Activated CD4-positive, alpha-beta T cell treated with anti-CD3 and anti-CD28 coated beads for 4 hours (primary cell): ENCODE measurements at places on chromosomes 13 and 19.

DNA sequence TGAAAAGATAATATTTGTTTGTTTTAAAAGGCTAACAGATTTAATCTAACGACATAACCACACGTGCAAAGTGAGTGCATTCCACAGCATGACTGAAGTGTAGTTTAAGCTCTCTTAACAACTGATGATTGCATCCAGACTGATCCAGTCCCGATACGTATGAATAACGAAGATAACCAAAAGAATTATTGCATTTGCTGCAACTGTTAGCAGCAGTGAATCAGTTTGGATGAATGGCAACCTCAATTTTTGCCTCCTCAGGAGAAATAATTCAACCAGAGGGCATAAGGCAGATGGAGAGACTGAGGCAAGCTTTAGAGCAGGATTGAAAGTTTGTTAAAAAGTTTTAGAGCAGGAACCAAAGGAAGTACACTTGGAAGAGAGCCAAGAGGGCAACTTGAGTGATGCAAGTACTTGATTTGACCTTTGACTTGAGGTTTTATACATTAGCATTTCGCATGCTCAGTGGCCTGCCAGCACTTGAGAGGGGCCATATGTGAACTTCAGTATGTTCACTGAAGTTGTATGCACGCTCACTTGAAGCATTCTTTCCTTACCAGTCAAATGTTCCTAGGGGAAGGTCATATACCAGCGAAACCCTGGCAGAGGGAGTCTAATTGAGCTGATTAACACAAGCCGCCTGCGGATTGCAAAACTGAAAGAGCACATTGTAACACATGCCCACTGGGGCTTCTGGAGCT, 835.0 kb upstream of the PCDH20 start:
- DNase-seq: no peak

DNA sequence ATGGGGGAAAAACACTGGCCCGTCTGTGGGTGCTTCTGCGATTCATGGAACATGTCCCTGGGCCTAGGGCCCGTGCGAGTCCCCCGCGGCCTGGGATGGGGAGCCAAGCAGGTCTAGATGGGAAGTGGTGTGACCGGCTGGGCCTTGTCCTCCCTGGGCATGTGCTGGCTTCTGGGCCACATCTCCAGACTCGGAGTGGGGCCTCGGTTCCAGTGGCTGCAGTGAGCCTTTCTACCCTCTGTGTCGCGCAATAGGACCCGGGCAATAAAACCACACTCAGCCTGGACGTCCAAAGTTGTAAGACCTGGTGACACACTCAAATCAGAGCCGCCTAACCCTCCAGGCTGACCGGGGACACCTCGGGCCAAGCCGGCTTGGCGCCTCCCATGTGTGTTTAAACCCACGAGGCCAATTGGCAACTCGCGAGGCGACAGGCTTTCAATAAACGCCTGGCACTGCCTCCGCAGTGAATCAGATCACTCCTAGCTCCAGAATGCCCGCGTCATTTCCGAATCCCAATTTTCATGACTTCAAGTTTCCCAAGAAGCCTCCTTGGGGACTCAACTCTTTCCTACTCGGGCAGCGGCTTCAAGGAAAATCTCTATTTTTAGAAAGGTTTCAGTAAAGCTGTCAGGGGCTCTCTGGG, 57.3 kb downstream of the KLF2 start:
- DNase-seq: no peak

- no peak for DNase-seq
These were observed 15.8 kb downstream of the POU2F2 start for GRCh38 chr19:42116308-42117075.

- DNase-seq: no peak
These were observed 93.2 kb upstream of the SERP2 start for GRCh38 chr13:44280456-44280855.

DNA sequence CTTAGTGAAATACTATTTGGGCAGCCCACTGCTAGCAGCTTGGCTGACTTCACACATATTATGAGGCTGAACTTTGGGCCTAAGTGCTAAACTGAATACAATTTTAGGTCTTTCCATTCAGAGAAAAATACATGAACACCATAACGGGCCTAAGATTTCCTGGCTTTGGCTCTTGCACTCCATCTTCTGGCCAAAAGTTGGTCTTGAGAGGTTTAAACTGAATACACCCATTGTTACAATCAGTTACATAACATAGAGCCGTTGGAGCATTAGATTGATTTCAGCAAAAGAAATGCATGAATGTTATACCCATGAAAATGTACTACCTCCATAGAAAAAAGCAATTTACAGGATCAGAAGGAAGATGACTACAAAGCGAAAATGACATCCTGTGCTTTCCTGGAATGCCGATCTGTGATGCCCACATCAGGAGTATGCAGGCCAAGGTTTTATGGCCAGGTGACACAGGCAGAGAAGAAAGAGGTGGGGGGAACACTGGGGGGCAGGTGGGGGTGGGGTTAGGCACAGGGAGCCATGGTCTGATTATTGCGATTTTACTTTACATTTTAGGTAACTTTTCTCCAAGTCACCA, 11.1 kb upstream of the SHISA2 start:
- DNase-seq: peak; percentile 24

GRCh38 chr19:51724543-51724942, 752 bp upstream of the HAS1 start:
- DNase-seq: no peak

DNA sequence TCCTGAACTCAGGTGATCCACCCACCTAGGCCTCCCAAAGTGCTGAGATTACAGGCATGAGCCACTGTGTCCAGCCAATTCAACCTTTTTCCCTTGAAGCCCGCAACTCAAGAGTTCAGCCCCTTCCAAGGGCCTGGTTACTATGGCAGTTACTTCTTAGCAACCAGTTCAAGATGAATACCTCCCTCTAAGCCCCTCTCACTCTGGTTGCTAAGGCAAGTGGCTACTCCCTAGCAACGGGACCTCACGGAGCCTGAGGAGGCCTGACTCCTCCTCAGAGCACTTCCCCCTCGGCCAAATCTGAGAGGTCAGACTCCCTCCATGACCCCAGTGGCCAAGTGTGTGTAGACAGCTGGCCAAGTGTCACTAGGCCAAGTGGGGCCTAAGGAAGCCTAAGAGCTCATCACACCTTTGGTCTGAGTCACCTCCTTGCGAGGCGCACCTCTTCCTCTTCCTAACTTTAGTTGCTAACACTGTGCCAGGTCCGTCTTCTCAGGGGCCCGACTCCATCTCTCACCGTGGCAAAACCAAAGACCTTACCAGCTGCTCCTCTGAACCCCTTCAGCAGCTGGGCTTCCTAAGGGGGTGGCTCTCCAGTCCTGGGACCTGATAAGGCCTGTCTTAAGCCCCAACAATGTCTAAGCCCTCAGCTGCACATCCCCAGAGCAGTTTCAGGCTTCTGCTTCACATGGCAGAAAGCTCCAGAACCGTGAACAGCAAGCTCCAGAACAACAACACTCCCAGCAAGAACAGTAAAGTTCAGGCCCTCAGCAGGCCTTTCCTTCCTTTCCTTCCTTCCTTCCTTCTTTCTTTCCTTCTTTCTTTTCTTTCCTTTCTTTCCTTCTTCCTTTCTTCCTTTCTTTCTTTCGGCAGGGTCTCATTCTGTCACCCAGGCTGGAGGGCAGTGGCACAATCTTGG, 9.6 kb downstream of the CD37 start:
- DNase-seq: no peak

- DNase-seq: no peak
These were observed 352.0 kb downstream of the TSHZ3 start for GRCh38 chr19:30997222-30997621.

DNA sequence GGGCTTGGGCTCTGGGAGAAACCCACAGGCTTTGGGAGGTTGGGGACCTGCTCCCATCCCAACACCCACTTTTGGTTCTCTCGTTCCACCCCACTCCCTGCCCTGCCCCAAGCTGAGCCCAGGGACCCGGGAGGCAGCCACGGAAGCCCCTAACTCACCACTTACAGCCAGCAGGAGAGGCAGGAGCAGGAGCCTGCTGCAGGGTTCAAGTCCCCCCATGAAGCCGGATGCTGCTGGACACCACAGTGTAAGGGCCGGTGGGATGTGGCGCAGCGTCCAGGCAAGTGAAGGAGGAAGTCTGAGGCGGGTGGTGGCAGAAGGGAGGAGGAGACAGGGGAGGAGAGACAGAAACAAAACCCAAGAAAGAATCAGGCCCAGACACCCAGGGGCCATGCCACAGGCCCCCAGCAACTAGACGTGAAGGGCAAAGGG, at the start of gene TYROBP:
TYROBP (minus strand) TSS at position 286 of the 432 bp plus-strand sequence; CDS start at position 219, 67 bp downstream.
- no peak for DNase-seq

DNA sequence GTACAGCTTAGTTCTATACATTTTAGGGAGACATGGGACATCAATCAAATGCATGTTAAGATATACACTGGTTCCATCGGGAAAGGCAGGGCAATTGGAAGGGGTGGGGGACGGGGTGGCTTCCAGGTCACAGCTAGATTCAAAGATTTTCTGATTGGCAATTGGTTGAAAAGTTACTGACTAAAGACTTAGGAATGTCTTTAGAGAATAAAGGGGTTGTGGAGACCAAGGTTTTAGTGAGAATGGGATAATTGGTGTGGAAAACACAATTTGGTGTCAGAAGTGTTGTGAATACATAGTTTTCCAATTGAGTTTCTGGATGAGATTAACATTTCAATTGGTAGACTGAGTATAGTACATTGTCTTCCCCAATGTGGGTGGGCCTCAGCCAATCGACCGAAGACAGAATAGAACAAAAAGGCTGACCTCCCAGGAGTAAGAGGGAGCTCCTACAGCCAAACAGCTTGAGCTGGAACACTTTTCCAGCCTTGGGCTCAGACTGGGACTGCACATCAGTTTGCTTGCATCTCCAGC, 988 bp upstream of the CCDC169 start:
- no peak for DNase-seq

DNA sequence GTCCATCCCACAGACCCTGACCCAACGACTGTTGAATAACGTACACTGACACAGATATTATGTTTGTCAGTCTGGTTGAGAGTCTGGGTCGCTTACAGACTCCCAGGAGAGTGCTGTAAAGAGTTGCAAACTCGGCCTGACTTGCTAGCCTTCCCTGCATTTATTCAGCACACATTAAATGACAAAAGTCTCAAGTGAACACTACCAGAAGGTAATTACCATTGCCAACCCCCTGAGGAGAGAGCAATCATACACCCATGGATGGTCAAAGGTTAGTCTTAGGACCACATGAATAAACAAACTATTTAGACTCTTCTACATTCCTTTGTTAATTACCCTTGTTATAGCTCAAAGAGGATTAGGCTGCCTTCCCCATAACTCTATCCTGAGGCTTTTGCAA, 1048.6 kb downstream of the PCDH17 start:
- DNase-seq: no peak

DNA sequence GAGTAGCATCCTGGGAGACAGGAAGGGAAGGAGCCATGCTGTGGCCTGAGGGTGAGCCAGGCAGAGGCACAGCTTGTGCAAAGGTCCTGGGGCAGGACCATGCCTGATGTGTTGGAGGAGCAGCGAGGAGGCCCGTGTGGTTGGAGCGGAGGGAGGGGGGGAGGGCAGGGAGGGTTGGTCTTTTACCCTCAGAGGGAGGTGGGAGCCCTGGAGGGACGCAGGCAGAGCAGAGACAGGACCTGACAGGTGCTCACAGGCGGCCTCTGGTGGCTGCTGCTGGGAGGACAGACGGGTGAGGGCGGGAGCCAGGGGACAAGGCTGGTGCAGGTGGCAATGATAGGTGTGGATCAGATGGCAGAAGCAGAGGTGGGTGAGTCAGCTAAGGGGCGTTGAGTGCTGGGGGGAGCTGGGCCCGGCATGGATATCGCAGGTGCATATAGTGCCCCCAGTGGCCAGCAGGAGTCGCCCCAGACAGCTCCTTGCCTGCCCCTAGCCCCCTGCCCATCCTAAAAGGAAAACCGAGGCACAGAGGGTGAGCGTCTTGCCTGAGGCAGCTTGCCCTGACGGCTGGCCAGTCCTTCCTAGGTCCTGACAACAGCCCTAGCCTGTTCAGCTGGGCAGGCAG, 9.8 kb upstream of the GNA15 start:
- peak; percentile 70 for DNase-seq
